HEK293T (cell line): ENCODE measurements at places on chromosomes 4 and X.

DNA sequence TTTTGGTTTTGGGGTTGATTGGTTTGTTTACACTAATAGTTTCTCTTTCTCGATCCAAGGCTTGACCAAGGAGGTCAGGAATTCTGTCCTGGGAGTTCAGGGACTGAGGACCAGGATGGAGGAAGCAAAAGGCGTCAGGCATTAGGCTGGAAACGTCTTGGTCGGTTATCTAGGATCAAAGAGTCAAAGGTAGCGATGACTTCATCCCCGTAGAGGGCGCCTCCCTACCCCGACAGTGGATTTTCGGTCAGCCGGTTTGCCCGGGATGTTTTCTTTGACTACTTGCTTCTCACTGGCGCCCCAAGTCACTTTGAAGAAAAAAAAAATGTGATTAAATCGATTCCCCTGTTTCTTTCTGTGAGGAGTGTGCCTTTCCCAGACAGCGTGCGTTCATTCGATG, 980 bp upstream of the FHDC1 start:
- DNase-seq, result no peak

DNA sequence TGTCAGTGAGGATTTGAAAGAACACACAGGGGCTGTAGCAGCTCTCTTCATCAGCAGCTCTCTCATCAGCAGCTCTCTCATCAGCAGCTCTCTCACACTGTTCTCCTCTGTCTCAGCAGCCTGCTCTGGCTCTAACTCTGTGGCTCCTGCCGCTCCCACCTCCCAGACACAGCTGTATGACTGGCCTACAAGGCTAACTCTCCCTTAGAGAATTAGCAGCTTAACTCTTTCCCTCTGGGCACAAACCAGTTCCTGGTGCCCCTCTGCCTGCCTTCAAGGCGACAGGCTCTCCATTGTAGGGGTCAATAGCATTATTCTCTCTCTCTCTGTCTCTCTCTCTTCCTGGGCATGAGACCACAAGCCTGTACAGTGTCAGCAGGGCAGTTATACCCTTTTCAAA, 385.6 kb upstream of the PCDH10 start:
- no peak for DNase-seq

- no peak for DNase-seq
Observed at GRCh38 chrX:31508338-31508737, 436.5 kb upstream of the FTHL17 start.

GRCh38 chr4:55931043-55931442, 17.7 kb upstream of the CEP135 start:
- DNase-seq, result no peak

- DNase-seq, result peak; percentile 27
Observed at GRCh38 chrX:139759637-139760036, 51.7 kb upstream of the MCF2 start.
